Hematopoietic multipotent progenitor cell treated with erythropoietin and hydrocortisone succinate and interleukin-3 and kit ligand, for 17 days (in vitro differentiated cells): ENCODE measurements at places on chromosomes 2 and 18.

GRCh38 chr2:42812899-42813479 lies 20.6 kb upstream of the HAAO start:
- DNase-seq, result no peak

DNA sequence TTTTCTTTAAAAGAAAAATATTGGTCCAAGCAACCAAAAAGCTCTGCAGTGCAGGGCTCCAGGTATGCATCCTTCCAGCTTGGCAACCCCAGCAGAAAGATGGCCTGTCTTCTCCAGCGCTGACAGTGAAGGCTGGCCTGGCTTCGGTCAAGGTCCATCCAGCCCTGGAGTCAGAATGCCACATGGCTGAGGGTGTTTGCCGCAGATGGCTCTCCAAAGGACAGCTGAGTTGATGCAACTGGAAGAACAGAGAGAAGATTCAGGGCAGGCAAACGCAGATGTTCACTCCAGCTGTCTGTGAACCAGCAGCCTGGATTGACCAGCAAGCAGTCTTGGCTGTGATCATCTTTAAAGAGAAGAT lies 51.4 kb downstream of the MARCO start:
- DNase-seq, result no peak

GRCh38 chr2:227207573-227207972 lies 43.1 kb downstream of the COL4A3 start:
- DNase-seq, result no peak

DNA sequence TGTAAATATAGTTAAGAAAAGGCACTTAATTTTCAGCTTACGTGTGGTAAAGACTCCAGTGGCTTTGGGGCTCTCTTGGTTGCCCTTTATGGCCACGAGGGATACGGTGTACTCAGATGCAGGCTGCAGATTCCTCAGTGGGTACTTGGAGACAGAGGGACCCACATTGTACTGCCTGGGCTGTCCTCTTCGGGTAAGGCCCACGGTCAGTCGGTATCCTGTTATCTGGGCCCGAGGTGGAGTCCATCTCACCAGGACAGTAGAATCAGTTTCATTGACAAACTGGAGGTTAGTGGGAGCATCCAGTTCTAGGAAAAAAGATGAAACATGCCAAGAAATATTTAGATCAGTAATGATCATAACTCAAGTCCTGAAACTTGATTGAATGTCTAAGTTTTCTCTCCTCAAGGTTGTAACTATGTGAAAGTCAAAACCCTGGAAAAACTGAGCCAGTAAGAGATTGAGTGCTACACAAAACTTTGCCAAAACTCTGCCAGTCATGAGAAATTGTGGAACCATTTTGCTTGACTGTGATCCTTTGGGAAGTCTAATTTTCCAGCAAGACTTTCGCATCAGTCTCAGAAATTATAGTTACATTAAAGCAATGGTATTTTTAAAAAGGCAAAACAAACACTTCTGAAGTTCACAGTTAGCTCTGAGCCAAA lies 31.4 kb downstream of the FN1 start:
- DNase-seq, result no peak

GRCh38 chr2:148501545-148501944 lies 143.0 kb upstream of the EPC2 start:
- DNase-seq, result no peak

DNA sequence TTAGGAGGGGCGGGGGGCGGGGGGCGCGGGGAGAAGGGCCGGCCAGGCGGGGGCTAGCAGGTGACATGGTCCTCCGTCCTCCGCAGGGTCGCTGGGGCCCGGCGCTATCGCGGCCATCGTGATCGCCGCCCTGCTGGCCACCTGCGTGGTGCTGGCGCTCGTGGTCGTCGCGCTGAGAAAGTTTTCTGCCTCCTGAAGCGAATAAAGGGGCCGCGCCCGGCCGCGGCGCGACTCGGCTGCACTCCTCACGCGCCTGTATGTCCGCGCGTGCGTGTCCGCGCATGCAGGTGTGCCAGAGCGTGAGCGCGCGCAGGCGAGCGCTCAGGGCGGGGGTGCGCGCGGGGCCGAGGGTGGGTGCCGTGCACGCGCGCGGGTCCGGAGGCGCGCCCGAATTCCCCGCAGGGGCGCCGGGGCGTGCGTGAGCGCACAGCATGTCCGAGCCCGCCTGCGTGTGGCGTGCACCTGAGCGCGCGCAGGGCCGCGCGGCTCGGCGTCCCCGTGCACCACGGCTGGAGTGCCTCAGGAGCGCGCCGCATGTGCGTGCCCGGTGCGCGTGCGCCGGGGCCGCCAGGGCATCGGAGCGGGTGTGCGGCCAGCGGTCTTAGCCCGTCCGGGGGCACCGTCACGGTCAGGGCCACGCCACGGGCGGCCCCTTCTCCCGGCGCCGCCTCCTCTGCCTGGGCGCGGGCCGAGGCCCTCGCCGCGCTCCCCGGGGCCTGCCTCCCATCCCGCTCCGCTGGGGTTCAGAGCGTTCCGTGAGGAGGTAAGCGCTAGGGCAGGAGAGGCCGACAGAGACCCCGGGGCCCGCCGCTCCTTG lies 6.3 kb downstream of the SNORC start:
- no peak for DNase-seq

GRCh38 chr2:63692002-63692606 lies 103.3 kb downstream of the MDH1 start:
- peak; percentile 22 for DNase-seq

DNA sequence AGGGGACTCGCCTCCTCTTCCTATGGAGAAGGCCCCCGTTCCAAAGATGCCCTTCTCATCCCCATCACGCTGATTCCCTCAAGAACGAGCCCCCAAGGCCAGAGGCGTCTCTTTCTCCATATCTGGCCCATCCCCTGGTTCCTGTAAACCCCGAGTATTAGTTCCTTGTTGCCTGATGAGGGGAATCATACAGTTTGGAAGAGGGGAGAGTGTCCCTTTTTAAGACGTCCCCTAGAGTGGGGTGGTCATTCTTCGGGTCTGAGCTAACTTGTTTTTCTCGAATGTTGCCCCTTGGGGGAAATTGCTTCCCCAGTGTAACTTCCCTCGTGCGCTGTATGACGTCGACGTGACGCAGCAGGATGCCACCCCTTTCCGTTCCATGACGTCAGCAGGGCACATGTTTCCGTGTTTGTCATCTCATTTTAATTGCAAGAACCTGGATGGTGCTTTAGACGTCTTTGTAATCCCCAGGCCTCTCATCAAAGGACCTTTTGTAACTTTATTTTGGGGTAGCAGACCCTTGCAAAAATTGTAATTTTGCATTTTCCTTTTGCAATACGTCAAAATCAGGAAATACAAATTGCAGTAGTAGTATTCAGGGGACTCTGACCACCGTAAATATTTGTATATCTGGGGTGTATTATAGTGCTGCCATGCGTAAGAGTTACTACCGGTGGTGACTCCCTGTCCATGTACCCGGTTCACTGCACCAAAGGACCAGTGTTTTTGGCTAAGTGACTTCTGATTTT lies 569 bp downstream of the BABAM2 start:
- DNase-seq, result peak; percentile 89

- DNase-seq, result no peak
These were observed 782.1 kb downstream of the MBD2 start for GRCh38 chr18:53442415-53442783.

DNA sequence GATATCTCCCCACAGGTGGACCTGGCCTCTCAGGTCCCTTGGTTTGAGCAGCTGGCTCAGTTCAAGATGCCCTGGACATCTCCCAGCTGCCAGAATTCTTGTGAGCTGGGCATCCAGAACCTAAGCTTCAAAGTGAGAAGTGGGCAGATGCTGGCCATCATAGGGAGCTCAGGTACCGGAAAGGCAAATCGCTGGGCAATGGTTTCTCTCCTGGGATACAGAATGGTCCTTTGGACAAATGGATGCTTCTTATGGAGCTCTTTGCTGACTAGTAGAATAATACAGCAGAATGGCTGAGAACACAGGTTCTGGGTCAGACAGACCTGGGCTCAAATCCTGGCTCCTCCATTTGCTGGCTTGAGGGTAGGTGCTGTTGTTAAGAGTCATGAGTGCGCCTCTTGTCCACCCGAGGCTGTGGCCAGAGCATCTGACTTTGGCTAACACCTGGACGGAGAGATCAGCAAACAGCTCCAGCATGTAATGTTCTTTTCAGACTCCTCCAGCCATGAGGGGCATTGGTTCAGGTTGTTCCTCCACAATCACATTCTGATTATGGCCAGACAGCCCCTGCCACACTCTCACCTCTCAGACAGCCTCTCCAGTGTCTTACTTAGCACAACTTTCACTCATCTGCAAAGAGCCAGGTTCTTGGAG lies 7.5 kb downstream of the ABCG8 start:
- no peak for DNase-seq

DNA sequence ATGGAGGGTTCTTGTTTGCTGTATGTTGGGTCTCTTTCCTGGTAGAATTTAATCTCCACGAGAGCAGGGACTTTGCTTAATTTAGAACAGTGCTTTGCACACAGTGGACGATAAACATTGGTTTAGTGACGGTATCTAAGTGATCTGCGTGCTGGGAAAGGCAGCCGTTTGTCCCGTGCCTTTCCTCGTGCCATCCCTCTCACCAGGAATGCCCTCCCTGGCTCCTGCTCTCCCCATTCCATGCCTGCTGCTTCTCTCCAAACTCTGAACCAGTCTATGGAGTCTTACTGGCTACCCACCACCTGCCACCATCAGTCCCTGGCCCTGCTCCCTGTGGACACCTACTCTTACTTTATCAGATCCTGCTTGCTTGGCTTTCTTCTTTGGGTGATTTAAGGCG lies 27.3 kb upstream of the TNP1 start:
- DNase-seq, result no peak

- no peak for DNase-seq
These were observed 233.5 kb upstream of the ATP5MC3 start for GRCh38 chr2:175414882-175415487.

- DNase-seq, result no peak
These were observed 495.1 kb upstream of the TCF4 start for GRCh38 chr18:56083097-56083521.

GRCh38 chr2:54578648-54579045 lies 122.5 kb downstream of the SPTBN1 start:
- DNase-seq, result no peak

DNA sequence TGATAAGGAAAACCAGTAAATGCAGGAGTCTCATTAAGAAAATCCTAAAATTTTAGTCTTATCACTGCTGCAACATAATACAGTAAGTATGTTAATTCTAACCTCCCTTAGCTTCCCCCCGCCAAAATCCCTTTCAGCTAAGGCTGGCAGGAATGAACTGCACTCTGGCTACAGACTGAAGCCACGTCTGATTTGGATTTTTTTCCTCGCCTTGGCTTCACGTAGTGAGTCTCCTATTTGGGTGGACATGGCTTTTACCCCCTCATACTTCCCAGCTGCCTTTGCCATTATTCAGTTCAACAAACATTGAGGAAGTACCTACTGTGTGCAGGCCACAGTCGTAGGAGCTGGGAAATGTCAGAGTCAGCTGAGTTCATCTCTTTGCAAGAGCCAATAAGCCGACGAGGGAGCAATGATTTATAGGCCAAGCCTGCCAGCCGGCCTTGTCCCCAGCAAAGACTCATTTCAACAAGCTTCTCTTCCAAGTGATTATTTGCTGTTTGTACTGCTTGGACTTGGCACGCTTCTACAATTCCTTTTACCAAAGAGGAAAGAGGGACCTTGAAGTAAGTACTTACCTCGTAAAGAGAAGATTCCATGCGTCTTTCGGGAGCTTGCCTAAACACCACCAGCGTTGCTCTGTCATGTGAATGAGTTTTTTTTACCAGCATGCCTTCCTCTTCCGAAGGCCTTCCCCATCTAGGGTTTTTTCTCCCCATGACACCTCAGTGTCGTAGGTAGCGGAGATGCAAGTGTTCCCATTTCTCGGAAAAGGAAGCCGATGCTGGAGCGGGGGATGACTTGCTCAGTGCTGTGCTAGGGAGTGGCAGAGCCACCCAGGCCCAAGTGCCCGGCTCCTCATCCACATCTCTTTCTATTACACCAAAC lies 138.6 kb downstream of the KLHL29 start:
- DNase-seq, result no peak

DNA sequence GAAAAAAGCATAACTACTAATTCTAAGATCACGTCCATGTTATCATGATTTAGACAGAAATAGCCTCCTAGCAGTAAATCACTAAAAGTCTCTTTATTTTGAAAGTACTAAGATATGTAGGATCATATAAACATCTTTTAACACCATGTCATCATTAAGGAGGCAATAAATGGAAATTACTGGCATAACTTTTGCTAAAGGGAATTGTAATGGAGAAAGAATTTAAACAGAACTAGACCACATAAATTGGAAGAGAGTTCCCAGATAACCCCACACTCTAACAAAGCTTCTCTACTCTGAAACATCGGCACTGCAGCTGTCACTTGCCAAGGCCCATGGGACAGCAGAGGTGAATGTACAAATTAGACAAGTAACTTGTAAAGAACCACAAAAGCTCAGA lies 29.5 kb downstream of the STK39 start:
- no peak for DNase-seq

- peak; percentile 43 for DNase-seq
These were observed 11.1 kb upstream of the RBFA start for GRCh38 chr18:80023173-80023572.

DNA sequence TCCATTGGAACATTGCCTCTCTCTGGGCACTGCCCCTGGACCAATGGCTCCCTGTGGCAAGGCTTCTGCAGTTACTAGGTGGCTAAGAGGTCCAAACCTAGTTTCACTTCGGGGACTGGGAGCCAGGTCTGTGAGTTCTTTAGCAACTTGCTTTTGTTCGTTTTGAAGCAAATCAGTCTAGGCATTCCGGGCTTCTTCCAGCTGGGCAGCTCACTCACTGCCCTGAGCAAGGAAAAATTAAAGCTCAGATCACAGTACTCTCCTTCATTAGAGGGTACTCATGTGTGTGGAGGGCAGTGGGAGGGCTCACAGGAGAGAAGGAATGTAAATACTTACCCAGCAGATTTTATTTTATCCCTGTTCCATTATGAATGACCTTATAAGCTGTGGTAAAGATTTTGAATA lies 80.3 kb downstream of the SPP2 start:
- DNase-seq, result no peak

DNA sequence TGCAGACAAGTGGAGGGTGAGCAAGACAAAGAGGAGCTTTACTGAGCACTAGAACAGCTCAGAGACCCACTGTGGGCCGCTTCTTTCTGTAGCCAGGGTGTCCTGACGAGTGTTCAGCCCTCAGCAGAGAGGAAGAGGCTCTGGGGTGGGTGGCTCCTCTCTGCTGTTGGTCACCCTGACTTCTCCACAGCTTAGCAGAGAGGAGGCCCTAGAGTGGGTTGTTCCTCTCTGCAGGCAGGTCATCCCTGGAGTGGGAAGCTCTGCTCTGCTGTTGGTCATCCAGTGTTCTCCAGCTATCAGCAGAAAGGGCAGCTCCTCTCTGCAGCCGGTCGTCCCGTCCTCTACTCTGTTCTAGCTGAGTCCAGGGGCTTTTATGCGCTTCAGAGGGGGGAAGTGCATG lies 286.5 kb downstream of the ICOS start:
- DNase-seq, result no peak

- no peak for DNase-seq
These were observed 46.2 kb downstream of the RPRM start for GRCh38 chr2:153432381-153432780.

- peak; percentile 45 for DNase-seq
These were observed 58.1 kb downstream of the MAP3K19 start for GRCh38 chr2:134988994-134989605.
